ENCODE measurements at places on chromosomes 5 and 9.

DNA sequence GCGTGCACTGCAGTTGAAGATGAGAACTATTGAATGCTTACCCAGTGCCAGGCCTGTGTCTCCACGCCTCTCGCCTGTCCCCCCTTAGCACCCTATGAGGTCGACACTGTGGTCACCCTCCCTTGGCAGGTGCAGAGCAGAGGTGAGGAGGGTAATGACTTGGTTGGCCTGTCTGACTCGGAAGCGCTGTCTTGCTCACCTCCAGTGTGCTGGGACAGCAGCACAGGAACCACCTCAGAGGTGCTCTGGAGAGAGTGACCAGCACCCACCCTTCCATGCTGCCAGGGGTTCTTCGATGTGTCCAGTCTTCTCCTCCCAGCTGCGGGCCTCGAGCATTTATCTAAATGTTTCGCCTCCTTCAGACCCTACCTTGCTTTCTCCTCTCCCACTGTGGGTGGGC, 178.3 kb upstream of the IRX2 start:
- no peak for DNase-seq

- peak; percentile 46 for DNase-seq
Measured at GRCh38 chr9:92770360-92770995, 5.8 kb upstream of the BICD2 start.

- no peak for DNase-seq
Measured at GRCh38 chr5:44809956-44810420, 1.2 kb downstream of the MRPS30 start.

DNA sequence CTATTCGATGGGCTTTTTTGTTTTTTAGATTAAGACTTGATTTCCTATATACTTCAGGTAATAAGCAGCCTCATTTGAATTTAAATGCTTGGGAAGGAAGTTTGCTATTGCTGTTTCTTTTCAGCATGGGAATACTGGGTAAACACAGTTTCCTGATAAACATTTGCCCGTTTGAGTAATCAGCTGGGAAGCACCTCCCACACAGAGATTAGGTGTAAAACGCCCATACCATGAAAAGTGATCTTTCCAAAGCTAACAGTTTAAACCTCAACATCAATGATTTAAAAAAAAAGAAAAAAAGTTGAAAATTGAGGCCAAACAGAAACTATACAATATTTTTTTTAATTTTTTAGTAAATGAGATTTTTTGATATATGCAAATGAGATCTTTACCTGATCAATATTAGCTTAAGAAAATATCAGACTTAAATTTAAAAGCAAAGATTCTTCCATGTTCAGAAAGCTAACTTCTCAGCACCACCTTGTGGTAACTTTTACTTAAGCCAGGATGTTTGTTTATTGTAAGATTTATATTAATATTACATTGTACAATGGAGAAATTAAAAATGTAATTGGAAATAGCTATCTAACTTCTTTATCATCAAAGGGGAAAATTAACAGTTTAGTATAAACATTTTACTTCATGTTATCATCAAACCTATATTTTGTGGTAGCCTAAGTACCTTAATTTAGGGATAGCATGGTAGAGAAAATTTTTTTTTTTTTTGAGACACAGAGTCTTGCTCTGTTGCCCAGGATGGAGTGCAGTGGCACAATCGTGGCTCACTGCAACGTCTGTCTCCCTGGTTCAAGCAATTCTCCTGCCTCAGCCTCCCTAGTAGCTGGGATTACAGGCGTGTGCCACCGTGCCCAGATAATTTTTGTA, 39.8 kb downstream of the F2RL2 start:
- DNase-seq, result peak; percentile 42

- peak; percentile 15 for DNase-seq
Measured at GRCh38 chr5:158390577-158390976, 531.6 kb upstream of the CLINT1 start.

DNA sequence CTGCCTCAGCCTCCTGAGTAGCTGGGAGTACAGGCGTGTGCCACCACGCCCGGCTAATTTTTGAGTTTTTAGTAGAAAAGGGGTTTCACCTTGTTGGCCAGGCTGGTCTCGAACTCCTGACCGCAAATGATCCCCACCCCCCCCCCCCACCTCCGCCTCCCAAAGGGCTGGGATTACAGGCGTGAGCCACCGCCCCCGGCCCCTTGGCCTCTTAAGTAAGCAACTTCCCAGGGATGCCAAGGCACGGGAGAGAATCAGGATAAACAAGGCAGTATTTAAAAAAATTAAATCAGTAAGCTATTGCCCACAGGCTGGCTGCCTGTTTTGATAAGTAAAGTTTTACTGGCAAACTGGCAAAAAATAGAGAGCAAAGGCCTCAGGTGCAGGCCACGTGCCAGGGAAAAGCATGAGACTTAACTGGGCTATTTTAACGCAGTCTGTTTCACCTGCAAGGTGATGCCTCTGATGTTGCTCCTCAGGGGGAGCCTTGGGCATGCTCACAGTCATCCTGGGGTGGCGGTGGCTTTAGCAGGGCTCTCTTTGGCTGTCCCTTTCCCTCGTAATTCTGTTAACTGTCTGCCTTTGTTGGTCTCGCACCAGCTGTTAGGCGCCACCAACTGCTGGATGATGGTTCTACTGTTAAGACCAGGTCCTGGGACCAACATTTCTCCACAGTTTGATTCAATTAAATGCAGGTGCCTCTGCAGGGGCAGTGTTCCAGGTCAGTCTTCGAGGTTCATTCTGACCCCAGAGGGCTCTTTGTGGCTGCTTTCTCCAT, 19.4 kb upstream of the RNF130 start:
- DNase-seq, result peak; percentile 55

DNA sequence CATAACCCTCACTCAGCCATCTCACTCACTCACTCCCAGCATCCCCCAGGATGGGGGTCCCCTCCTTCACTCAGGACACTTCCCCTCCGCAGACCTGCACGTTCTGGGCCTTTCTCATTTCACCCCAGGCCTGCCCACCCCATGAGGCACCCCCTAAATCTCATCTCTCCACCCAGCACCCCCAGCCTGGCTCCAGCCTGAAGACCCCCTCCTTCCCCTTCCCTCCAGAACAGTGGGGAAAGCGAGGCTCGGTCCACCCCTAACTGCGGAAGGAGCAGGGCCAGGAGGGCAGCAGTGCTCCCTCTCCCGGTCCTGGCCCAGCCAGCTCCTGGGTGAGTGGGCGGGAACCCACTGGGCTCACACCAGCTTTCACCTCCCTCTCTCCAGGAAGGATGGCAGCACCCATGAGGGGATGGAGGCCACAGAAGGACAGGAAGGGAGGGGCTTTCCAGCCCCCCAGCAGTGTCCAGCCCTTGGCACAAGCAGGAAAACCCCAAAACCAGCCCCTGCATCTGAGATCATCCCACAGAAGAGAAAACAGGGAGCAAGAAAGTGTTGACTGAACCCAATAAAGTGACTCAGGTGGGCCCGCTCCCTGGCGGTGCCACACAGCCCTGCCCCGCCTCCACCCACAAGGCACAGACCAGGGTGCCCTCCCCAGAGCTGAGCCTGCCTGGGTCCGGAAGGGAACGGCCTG, 55.0 kb downstream of the LRSAM1 start:
- no peak for DNase-seq

DNA sequence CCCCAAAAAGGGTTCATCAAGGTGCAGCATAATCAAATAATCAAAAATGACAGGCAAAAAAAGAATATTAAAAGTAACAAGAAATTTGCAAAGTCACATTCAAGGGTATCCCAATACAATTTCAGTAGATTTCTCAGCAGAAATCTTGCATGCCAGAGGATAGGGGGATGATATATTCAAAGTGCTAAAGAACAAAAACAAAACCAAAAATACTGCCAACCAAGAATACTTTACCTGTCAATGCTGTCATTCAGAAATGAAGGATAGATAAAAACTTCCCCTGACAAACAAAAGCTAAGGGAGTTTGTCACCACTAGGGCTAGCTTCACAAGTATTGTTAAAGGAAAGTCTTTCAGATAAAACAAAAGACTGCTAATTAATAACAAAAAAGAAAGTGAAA, 68.7 kb upstream of the EDIL3 start:
- DNase-seq, result no peak

- DNase-seq, result peak; percentile 68
Measured at GRCh38 chr5:135457424-135458071, 5.4 kb upstream of the TIFAB start.

DNA sequence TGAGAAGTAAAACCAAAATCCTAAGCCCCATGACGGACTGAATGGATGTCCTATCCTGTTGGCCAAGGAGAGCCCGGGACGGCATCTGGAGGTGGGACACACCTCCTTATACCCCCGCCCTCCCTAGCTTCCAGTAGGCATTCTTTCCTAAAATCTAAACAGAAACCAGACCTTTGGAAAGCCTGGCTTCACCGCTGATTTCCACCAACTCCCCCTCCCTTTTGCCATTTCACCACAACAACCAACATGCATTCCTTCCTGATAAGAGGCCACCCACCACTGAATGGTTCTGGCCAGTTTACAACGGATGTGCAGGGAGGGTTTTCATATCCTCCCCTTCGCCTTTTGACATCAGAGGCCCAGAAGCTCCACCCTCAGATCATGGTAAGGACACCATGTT, 9.2 kb upstream of the RARS1 start:
- DNase-seq, result no peak

DNA sequence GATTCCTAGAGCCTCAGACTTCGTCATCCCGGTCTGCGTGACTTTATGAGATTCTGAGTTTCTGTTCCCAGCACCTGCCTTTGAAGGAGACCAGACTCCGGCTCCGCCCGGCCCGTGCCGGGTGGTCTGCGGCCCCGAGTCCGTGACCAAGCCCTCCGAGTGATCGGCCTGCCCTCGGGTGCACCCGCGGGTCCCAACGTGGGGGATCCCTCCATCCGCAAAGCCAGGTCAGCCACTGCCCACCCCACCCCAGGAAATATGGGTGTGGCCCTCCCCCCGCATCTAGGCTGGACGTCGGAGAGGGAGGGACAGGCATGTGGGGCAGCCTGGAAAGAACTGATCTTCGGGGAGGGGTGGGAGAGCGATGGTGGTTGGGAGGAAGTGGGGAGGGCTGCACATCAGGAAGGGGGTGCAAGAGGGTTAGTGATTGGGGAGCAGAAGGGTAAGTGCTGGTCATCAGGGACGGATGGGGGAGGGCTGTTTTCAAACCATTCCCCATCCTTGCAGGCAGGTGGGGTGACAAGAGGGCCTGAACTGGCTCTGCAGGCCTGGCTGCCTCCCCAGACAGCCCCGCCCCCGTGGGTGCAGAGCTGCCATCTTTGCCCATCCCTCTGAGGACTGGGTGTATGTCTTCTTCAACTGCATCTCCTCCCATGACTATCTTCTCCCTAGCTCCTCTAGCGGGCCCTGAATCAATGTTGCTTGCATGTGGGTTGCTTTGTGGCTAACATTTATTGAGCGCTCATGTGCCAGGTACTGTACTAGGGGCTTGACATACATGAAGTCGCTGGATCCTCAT, 747 bp downstream of the LRSAM1 start:
- peak; percentile 67 for DNase-seq

DNA sequence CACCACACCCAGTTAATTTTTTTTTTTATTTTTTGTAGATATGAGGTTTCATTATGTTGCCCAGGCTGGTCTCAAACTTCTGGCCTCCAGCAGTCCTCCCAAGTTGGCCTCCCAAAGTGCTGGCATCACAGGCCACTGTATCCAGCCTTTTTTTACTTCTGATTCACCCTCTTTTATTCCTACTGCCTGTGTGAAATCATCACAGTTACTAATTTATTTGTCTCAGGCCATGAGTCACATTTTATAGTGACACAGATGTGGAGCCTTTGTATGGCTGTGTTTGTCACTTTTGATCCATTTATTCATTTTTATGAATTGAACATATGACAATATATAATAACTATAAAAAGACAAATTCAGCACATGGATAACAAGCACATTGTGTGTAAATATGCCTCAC, 67.1 kb upstream of the SNX2 start:
- DNase-seq, result no peak

DNA sequence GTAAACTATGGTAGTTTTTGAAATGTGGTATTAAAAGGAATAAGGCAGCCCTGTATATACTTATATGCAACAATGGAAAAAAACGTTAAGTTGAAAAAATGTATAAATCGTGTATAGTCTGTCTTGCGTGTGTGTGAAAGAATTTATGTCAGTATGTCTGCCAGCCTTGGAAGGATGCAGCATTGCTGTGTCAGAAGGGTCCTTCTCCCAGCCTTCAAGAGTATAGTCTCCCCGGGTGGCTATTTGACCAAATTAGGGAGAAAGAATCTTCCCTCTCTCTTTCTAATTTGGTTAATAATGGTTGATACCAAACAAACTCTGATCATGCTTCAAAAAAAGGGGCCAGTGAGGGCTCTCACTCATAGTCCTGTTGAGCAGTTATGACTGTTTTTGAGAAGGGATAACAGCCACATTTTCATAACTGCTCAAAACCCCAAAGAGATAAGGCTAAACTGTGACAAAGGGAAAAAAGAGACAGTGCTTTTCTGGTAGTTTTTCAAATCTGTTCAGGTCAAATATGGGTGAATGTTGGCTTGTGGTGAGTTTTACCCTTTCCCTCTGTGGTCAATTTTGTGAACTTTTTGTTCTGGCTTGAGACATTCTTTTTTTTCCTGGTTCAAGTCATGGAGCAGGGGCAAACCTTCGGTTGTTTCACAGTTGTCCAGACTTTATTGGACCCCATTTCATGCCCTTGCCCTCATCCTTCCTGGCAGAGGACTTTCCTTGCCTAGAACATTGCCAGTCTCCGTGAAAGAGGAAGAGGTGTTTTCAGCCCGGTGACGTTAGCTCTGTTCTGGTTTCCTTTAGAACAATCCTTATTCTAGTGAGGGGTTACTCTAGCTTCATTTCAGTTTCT, 21.0 kb downstream of the SNX30 start:
- no peak for DNase-seq

DNA sequence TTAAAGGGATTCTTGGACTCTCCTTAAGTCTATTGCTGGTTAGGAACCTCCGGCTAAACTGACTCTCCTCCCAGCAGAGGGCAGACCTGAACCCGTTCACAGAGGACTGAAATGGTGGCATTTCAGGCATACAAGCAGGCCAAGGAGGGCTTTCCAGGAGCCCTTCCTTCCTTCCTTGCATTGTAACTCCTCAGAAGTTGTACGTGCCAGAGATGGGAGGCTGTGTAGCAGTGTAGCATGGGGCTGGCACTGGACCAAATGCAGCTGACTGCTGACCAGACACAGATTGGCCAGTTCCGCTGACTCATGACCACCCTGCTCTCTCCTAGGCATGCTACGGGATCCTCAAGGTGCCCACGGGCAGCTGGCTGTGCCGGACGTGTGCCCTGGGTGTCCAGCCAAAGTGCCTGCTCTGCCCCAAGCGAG, 36.4 kb downstream of the JADE2 start:
- DNase-seq, result peak; percentile 48

- no peak for DNase-seq
Measured at GRCh38 chr5:139925650-139926640, 117.2 kb downstream of the NRG2 start.

DNA sequence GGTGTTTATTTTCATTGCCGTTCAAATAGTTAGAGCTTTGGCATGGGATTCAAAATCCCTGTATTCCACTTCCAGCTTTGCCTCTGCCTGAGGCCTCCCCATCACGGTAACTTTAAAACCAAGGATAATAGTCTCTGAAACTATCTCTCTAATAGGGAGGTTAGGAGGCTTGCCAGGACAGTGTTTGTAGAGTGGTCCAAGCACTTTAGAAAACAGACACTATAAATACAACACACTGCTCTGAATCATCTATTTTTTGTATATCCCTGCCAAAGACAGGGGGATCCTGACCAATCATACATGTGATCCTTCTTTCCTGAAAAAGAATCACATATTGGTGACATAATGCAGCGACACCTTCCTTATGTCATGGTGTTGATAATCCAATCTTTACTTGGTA, 326.8 kb downstream of the BNC2 start:
- peak; percentile 41 for DNase-seq
